ENCODE measurements at places on chromosomes 4 and X.

- no peak for DNase-seq
Observed at GRCh38 chrX:143648705-143649104, 12.8 kb upstream of the SLITRK4 start.

GRCh38 chr4:154928640-154929257 lies 147.7 kb downstream of the RBM46 start:
- DNase-seq = no peak

- no peak for DNase-seq
Observed at GRCh38 chr4:76084542-76084941, 10.0 kb downstream of the ART3 start.

GRCh38 chr4:37993806-37994205 lies 33.6 kb downstream of the PTTG2 start:
- DNase-seq = no peak

GRCh38 chr4:155837203-155837796 lies 28.8 kb downstream of the ASIC5 start:
- DNase-seq = no peak

GRCh38 chr4:172129593-172129992 lies 316.4 kb downstream of the GALNTL6 start:
- no peak for DNase-seq

GRCh38 chr4:181701894-181702293 lies 541.3 kb upstream of the TENM3 start:
- no peak for DNase-seq

GRCh38 chr4:41146716-41147506 lies 67.4 kb downstream of the APBB2 start:
- DNase-seq = no peak

DNA sequence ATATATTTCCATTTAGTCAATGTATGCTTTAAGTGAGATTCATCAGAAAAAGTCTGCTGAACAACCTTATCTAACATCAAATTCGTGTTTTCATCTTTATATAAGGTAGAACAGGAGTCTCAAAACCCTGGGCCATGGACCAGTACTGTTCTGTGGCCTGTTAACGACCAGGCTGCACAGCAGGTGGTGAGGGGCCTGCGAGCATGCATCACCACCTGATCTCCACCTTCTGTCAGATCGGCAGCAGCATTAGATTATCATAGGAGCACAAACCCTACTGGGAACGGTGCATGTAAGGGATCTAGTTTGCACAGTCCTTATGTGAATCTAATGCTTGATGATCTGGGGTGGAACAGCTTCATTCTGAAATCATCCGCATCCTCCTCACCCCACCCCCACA lies 3.2 kb downstream of the CTSO start:
- DNase-seq = no peak

DNA sequence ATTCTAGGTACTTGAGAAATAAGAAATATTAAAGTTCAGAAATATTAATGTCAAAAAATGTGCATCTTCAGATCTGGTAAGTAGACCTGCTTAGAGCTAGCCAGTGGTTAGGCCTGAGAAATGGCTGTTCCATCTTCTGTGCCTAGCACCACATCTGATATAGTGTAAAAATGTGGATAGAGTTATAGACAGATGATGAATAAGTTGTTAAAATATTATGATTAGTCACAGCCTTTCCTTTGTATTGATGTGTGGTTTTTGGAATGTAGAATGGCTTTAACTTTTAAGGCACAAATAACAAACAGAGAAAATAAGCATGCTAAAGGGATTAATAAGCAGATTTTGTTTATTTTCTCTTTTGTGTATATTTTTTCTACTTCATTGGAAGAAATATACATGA lies 133.5 kb upstream of the NUDT6 start:
- DNase-seq = no peak

DNA sequence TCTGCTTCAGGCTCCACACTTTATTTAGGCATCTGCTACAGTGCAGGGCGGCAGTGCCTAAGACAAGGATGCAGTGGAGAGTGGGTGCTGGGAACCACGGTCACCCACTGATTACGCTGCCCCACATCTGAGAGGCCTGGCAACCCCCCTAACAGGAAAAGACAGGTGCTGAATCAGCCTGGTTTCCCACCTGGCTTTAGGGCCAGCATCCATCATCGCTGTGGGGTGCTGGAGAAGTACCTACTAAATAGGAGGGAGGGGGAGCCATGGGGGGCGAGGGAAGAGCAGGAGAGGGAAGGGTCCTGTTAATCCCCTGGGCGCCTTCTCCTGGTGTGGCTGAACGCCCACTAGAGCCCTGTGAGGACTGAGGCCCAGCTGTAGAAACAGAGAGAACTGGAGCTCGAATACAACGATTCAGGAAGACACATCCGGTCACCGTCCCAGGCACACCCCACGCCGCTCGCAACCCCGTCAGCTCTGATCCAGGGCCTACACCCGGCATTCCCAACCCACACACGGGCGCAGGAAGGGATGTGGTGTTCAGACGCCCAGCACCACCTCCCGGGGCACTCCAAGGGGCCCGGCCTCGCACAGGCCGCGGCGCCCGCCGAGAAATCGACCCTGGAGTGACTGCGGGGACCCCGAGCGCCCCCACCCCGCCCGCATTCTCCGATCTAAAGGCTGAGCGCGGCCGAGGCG lies 554 bp downstream of the DCTD start:
- DNase-seq = peak; percentile 35

GRCh38 chrX:108072746-108073145 lies 18.6 kb downstream of the PSMD10 start:
- DNase-seq = no peak

DNA sequence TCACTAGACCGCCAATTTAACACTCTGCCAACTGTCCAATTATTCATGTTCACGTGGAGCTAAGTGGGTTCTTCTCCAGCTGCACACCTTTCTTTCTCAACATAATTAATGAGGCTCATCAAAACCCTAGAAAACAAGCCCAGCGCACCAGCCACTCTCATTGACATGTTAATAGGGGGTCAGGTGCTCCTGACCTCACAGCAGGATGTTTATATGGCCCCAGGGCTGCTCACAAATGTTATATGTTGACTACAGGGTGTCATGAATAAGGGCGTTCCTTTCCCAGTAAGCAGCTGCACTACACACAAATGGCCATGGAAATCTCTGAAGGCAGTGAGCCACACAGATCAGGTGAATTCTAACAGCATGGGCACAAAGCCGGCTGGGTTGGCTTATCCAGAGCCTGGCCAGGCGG lies 209.8 kb downstream of the MGST2 start:
- DNase-seq = no peak

DNA sequence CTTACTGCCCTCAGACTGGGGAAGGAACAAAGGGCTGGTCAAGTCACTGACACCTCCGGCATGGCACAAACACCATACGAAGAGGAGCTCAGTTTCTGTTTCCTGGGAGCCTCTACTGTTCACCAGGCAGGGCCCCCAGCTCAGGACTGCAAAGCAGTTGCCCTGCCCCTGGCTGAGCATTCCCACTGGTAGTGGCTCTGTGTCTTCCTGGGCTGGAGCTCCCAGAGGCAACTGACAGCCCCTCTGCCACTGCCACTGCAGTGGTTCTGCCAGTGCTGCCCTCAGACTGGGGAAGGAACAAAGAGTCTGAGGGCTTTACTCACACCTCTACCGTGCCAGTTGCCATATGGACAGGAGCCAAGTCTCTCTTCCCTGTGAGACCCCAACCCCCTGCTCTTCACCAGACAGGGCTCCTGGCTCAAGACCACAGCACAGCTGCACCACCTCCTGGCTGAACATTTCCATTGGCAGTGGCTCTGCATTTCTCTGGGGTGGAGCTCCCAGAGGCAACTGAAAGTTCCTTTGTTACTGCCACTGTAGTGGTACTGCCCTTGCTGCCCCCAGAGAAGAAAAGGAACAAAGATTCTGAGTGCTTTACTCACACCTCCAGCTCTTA lies 67.9 kb downstream of the SMARCA5 start:
- no peak for DNase-seq

DNA sequence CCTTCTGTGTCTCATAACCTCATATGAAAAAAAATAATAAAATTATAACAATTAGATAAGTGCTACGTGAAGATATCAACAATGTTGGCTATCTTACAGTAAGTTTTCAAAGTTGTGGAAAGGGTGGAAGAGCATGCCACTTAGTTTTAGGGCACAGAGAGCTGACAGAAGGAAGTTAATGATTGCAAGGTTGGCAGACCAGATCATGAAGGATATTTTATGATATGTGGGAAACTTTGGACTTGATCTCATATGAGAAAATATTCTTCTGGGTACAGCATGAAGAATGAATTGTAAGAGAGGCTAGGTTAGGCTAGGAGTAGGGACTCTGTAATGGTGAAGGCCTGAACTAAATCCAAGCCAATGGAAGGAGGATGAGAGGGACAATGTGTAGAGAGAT lies 34.5 kb downstream of the MGAT4D start:
- no peak for DNase-seq

- DNase-seq = no peak
Observed at GRCh38 chrX:121179972-121180371, 132.6 kb downstream of the GLUD2 start.

DNA sequence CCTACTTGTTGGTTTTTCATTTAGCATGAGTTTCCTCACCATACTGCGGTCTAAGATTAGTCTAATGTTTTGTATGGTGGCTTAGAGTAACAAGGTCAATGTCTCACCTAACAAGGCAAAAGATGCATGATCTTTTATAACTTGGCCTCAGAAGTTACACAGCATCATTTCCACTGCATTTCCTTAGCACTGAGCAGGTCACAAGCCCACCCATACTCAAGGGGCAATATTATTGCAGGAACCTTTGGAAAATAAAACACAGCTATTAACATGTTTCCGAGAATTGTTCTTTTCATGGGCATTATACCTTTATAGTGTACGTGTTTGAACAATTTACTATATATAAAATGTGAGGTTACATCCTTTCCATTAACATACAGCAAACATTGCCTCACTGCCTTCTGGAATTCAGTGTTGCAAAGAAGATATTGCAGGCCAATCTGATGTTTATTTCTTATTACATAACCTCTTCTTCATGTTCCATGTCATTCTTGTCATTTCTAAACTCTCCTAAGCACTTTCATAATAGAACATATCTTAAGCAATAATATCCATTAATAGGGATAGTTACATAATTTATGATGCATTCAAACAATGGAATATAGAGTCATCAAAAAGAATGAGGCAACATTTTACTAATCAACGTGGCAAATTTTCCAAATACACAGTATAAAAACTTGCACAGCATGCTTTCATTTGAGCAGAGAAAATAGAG lies 153.8 kb downstream of the AREG start:
- DNase-seq = no peak

DNA sequence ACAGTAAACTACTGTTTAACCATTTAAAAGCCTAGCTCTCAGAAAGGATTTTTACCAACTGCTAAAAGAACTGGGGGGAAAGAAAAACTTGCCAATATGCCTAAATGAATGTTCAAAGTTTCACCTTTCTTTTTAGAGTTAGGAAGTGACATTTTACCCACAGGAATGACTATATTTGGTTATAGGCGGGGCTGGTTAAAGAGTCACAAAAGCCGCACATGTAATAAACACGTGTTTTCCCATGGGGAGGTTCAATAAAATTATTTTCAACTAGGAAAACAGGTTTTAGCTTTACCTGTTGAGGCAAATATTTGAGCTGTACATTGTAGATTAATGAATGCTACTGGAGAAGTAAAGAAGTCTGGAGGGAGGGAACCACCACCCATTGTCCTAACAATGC lies 41.6 kb upstream of the UGDH start:
- DNase-seq = no peak

DNA sequence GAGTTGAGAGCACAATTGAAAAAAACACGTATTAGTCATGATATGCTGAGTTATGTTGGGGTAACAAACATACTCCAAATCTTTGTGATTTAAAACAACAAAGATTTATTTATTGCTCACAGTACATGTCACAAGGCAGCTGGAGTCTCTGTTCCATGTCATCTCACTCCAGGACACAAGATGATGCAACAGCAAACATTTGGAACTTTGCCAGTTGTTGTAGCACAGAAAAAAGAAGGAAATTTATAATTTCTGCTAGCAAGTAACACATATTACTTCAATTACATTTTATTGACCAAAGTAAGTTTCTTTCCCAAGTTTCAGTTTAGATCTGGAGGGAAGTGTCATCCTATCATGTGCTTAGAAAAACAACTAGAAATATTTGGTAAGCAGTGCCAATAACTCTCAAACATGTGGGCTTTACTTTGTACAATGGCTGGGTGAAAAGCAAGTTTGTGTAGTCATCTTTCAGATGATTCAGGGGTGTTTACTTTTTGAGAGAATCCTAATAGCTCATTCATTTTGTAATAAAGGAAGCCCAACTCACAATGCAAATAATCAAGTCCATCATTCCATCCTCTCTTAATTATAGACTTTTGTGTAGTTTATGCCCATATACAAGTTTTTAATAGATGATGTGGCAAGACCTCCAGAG lies 452.3 kb downstream of the ZIC3 start:
- DNase-seq = no peak

DNA sequence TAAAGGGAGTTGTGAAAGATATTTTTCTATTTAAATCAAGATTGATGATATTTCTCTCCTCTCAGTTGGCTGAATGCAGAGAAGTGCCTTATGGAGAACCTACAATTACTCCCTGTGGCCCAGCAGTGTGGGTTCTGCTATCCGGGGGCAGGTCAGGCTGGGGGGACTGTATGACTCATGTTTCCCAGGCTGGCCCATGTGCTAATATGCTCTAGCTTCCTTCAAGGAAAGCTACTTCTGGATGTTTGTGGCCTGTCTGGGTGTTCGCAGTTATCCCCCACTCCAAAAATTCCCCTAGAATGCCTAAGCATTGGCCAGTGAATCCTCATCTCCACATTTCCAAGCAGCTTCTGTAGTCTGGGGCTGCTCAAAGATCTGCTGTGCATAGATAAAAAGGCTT lies 58.9 kb upstream of the SPP1 start:
- no peak for DNase-seq
